RCC 7860 (cell line): ENCODE measurements at places on chromosomes 16 and 17.
A peak's percentile ranks its signal among the peaks of the same experiment; 100 is the strongest.

GRCh38 chr16:75063549-75064088, 53.0 kb downstream of the LDHD start:
- DNase-seq: no peak

- DNase-seq: no peak
Measured at GRCh38 chr17:36213695-36214094, 2.8 kb downstream of the CCL4L2 start.

DNA sequence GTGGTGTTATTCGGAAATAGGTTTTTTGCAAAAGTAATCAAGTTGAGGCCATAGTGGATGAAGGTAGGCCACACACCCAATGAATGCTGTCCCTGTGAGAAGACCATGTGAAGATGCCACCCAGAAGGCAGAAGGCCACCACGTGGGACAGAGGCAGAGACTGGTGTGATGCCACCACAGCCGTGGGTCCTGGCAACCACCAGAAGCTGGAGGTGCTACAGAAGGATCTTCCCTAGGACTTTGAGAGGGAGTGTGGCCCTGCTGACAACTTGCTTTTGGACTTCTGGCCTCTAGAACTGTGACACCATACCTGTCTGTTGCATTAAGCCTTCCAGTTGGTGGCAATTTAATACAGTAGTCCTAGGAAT, 49.3 kb downstream of the RMI2 start:
- DNase-seq: no peak

DNA sequence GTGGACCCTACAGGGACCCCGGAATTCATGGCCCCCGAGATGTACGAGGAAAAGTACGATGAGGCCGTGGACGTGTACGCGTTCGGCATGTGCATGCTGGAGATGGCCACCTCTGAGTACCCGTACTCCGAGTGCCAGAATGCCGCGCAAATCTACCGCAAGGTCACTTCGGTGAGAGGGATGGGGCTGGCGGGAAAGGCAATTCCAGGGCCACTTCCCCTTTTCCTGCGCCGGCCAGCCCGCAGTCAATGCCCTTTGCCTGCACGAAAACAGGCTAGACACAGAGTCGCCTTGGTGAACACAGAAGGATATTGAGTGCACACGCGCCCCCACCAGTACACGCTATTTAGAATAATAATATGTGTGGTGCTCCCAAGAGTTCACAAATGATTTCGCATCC, 4.0 kb downstream of the WNK4 start:
- no peak for DNase-seq

GRCh38 chr17:10610884-10611283, 46.2 kb downstream of the MYH3 start:
- peak; percentile 68 for DNase-seq

DNA sequence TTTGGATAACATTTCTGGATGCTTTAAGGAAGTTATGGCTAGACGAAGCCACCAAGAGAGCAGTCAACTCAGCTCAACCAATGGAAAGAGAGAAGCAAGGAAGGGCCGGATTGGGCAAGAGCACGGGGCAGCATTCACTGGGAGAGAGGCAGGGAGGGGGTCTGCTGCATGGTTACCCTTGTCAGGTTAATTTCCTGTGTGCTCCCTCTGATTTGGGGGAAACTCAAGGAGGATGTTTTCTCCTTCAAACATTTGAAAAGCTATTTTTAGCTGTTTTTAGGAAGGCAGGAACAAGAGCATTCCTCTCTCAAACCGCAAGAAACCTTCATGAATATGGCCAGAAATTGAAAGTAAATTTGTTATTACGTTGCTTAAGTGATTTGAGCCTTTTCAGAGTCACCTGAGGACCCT, 118.5 kb upstream of the ZFHX3 start:
- no peak for DNase-seq

DNA sequence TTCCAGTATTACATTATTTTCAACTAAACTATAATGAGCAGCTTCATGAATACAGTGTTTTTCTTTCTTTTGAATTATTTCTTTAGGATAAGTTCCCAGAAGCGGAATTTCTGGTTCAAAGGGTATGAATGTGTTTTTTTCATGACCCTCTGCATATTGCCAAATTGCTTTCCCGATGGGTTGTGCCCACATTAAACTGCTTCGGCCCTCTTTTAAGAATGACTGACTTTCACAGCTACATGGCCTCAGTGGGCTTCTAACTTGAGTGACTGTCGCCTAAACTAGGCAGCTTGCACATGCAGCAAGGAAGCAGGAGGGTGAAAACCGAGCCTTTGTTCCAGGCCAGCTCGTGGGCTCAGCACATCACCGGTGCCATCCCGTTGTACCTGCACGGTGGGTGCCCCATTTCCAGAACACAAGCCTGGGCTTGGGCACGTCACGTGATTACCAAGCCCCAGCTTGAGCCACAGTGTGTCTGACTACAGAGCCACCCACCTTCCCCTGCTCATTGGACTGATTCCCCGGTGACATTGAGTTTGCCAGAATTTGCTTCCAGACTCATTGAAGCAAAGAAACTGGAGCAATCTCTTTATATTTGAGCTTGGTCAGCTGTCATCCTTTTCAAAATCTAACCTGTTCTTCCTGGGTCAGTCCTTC, 112.8 kb downstream of the CLEC16A start:
- DNase-seq: no peak

DNA sequence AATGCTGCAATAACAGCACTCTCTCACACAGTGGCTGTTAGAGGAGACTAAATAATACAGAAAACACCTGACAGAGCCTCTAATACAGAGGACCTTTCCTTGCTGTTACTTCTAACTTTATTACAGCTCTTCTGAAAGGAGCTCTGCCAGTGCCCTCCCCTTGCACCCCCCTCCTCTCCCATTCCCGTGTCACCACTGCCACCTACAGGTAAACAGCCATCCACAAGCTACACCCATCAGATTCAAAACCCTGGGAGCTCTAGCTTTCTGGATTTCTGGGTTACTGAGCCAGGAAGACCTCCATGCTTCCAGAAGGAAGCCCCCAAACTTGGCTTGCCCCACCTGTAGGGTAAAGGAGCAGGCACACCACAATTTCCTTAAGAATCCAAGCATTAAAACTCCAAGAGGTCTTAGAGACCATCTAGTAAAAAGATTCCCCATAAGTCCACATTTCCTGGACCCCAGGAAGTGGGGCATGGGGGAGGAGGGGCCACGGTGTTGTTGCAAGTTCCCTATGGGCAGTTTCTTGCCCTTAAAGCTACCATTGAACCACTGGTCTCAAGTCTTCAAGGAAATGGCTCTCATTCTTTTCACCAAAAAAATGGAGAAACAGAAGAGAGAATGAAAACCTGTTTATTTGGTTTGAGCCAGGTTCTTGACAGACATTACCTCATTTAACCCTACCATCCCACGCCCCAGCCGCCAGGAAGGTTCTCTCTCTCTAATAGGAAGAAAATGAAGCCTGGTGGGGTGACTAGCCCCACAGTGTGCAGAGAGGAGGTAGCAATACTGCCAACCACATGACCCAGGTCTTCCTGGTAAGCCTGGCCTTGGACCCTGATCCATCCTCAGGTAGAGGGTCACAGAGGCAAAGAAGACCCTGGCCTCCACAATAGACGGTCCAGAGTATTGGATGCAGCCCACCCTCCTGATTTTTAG, 52.8 kb downstream of the TOM1L2 start:
- DNase-seq: peak; percentile 39
